ENCODE measurements at places on chromosomes 3 and 15.

DNA sequence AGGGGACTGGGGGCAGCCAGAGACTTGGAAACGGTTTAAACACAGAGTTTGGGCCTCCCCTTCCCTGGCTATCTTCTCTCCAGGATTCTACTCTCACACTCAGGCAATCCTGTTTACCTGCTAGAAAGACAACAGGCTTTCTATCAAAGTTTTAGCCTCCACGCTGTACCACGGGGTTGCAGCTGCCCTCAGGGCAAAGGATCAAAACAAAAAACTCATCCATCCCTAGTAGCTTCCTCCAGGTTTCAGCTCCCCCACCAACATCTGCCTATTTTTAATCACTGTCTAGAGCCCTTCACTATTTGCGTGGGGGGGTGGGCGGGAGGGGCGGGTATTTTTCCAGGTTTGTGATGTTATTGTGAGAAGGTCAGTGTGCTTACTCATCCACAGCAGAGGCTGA, 286.8 kb upstream of the TRIM42 start:
- DNase-seq = no peak

DNA sequence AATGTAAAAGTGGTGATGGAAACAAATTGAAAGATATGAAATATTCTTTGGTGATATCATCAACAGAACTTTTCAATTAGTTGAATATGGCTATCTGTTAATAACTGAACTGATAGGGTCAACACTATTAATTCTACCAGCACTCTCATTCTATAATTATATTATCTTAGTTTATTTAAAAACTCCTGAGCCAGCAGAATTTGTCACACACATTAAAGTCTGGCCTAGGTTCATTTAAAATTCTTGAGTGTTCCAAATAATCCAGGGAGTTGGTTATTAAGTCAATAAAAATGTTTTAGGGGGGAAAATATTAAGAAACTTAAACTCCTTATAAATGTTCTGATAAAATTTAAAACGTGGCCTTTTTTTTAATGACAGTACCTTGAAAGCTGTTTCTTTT, 189.6 kb upstream of the GRM7 start:
- DNase-seq = no peak

DNA sequence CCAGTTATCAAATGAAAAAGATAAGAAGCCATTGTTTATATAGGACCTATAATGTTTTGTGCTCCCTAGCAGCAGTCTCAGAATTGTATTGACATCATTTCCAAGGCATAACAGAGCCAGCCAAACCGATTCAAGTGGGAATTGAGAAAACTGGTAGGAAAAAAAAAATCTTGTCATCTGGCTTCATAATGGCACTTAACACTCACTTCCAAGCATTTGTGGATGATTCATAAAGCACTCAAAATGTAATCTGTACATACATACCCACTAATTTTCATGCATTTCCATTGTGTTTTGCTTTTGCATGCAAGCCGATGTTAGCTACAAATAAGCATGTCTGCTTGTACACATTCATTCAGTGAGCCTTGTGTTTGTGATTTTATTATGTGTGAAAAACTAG, 18.6 kb upstream of the TRPC1 start:
- no peak for DNase-seq

- DNase-seq = no peak
Measured at GRCh38 chr15:94749811-94750617, 518.7 kb downstream of the MCTP2 start.

DNA sequence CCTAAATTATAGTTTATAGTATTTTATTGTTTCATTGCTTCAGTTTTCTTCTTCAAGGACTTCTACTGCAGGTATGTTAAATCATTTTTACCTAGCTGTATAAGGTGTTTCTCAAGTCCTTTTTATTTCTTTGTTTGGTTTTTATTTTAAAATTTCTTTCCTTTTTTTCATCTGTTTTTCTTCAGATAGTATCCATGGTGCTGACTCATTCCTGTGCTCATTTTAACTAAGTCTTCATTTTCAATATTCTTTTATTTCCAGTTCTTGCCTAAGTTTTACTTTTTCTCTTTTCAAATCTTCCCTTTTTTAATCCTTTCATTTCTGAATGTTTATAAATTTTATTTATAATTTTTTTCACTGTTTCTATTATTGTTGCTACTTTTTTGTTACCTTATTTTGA, 42.3 kb upstream of the STIMATE start:
- DNase-seq = no peak

GRCh38 chr3:196650740-196651311, 11.3 kb downstream of the NRROS start:
- DNase-seq = peak; percentile 93

GRCh38 chr3:45026957-45027356, 854 bp downstream of the CLEC3B start:
- DNase-seq = peak; percentile 33

DNA sequence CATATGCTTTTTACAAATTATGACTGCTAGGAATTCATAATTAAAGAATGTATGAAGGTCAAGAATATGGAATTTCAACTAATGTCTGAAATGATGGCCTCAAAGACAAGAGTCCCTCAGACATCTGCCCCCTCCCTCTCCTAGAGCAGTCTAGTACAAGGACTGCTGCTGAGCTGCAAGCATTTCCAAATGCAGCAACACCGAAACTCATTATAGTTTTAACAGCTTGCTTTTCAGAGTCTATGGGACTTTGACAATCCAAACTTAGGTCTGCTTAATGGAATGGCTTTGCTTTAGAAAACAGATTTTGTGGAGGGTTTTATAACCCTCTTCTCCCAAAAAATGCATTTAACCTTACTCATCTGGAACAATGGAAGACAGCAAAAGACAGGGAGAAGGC, 115.4 kb downstream of the WDR76 start:
- no peak for DNase-seq

DNA sequence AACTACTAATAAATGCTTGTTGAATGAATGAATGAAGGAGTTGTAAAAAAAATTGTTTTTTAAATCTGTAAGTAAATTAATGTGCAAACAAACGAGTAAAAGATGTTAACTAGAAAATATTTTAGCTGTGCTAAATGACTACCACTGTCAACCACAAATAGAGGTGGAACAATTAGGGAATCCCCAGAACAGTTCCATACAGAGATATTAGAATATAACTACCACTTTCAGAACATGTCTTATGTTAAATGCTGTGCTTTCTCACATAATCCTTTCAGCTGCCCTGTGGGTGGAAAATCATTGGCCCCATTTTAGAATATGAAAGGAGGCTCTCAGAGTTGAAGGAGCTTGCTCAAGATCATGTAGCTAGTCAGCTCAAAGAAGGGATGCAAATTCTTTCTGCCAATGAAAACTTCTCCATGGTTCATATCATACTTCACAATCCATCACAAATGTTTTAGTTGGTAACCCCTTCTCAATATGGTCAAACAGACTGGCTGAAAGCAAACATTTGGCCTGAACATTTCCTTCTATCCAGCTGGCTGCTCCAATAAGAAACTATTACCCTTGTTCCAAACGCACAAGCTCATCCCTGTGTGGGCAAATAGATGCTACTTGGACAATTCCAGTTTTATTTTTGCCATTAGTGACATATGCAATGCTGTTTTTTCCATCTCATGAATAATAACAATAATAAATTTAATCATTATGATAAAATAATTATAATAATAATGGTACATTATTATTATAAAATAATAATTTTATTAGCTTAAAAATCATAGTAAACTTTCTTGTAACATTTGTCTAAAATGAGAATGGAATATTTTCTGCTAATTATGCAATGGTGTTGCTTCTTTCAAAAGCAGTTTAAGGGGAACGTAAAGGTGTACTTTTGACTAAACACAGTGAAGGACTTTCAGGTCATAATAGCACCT, 290.4 kb upstream of the STT3B start:
- DNase-seq = no peak

GRCh38 chr3:176611703-176612102, 585.6 kb downstream of the TBL1XR1 start:
- peak; percentile 35 for DNase-seq

DNA sequence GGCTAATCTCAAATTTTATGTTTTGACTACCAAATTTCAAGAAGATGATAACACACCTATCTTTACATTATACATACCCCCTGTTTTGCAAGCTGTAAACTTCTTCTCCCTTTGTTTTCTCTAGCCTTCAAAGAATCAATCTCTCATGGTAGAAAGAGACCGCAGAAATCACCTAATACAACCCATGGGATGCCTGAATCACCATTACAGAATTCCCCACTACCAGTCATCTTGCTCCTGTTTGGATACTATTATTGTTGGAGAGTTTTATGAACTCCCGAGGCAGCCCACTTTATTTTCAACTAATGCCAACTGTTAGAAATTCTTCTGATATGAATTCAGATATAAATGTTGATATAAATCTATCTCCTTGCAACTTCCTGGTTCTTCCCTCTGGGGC, 110.9 kb downstream of the FRMD5 start:
- DNase-seq = peak; percentile 58

DNA sequence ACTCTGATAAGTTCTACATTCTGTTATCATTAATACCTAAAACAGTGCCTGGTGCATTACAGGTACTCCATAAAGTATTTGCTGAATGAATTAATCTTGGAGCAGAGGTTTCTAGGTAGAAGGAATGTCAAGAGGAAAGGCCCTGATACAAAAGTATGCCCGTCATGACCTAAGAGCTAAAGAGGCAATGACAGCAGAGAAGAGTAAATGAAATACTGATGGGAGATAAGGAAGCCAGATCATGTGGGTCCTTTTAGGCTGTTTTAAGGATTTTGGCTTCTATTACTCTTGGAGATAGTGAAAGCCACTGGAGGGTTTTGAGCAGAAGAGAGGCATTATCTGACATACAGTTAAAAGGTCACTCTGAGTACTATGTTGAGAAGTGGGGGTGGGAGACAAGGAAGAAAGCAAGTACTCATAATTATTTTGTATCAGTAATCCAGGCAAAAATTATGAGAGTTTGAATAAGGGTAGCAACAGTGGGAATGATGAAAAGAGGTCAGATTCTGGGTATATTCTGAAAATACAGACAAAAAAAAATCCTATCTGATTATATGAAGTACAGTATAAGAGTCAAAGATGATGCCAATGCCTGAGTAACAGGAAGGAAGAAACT, 48.3 kb downstream of the DENND4A start:
- no peak for DNase-seq

GRCh38 chr3:24270204-24270691, 224.4 kb downstream of the THRB start:
- DNase-seq = no peak

GRCh38 chr3:177069514-177070329, 127.6 kb downstream of the TBL1XR1 start:
- DNase-seq = peak; percentile 54

DNA sequence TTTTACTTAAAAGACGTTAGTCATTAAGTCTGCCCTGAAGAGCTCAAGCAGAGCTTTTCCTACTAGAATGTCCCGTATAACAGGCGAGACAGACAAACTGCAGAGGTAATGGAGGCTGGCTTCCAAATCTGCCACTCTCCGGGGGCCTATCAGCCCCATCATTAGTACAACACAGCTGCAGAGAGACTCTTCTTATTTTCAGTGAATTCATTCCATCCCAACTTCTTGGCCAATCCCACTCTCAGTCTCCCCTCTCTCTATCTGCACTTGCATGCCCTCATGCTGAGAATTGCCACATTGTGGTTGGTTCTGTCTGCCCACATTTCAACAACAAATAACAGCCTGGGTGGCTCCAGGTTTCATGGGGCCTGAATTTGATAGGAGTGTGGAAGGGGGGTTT, 412.7 kb downstream of the ERC2 start:
- DNase-seq = no peak

DNA sequence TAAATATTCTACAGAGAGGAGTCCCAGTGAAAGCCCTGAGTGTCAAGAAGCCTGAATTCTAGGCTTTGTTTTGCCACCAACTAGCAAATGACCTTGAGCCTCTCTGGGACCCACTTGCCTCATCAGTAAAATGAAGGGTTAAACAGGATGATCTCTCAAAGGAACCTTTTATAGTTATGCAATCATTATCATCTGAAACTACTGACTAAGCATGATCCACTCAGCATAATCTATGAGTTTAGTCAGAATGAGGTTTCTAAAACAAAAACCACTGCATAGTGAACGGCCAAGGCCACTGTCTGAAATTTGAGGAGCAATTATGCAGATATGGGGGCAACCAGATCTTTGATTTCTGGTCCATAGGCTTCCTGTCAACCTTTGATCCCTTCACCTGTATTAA, 319.0 kb downstream of the MECOM start:
- DNase-seq = peak; percentile 27

- peak; percentile 54 for DNase-seq
Measured at GRCh38 chr3:113557374-113557773, 25.0 kb downstream of the SIDT1 start.

DNA sequence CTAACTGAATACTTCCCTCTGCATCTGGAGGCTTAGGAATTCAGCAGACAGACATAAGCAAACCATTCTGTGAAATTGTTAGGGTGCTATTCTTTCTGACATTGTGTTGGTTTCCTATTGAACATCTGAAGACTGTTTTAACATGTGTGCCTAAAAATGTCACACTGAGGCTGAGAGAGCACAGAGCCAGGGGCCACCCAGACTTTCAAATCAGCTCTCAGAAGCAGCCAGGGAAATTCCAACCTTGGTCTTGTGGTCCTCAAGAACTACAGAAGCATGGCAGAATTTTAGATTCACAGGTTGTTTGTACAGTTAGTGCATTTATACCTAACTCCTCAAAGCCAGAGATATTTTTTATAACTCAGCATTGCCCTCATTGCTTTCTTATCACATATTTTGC, 929.2 kb upstream of the CFAP20DC start:
- no peak for DNase-seq

DNA sequence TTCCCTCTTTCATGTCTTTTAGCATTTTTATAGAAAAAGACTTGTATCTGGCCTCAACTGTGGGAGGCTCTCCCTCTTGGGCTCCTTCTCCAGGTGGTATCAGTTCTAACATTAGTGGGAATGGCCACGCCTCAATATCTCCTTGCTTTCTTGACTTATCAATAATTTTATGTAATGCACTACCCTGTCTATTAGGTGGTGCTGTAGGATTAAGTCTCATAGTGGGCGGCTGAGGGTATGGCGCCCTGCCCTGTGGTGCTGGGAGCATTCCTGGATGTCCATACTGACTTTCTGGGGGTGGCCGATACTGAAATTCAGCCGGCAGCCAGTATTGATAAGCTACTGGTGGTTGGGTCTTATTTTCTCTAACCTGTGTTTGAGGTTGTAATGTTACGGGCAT, 8.7 kb upstream of the RPUSD3 start:
- no peak for DNase-seq

- DNase-seq = no peak
Measured at GRCh38 chr3:138254216-138254615, 67.1 kb downstream of the ARMC8 start.

- DNase-seq = peak; percentile 14
Measured at GRCh38 chr3:111200027-111200426, 128.4 kb downstream of the NECTIN3 start.

GRCh38 chr3:177906126-177906511, 630.1 kb upstream of the KCNMB2 start:
- peak; percentile 95 for DNase-seq

- no peak for DNase-seq
Measured at GRCh38 chr3:158026236-158026635, 80.0 kb downstream of the SHOX2 start.

DNA sequence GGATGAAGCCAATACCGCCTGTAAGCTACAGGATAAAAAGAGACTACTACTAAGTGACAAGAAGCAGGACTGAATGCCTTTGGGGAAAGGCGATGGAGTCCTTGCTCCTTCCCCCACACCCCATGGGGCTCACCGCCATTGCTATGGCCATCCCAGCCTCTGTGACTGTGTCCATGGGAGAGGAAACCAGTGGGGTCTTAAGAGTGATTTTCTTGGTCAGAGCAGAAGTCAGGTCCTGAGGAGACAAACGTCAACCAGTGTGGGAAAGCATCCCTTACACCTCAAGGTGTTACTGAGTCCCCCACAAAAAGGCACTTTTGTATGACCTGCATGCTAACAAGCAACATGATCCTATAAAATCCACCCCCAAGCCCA, 913 bp downstream of the IMPDH2 start:
- DNase-seq = no peak

- DNase-seq = no peak
Measured at GRCh38 chr3:53817809-53818208, 28.4 kb downstream of the CHDH start.
